ENCODE measurements at places on chromosomes 12 and 14.

DNA sequence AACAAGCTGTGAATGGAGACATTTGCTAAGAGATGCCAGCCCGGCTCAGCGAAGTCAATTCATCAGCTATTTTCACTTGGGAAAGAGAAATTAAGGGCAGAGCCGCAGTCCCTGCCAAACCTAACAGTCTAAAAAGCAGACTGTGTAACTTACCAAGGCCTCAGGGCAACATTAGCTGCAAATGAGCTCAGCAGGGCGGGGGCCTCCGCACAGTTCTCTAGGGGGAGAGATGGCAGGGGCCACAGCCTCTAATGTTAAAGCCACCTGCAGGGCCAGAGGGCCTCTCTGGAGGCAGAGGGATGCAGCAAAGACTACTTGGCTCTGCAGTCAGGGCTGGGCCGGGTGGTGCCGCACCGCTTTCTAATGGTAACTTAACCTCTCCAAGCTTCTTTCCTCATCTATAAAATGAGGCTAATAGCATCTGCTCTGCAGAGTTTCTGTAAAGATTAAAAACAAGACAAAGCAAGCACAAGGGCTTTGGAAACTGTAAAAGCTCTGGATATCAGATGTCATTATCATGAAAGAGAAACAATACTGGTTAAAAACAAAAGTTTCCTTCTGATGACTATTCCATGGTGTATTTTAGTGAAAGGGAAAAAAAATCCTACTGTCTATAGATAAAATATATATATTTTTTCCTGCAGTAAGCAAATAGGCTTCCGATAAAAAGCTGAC lies 13.4 kb upstream of the GPRC5A start:
- no peak for DNase-seq

DNA sequence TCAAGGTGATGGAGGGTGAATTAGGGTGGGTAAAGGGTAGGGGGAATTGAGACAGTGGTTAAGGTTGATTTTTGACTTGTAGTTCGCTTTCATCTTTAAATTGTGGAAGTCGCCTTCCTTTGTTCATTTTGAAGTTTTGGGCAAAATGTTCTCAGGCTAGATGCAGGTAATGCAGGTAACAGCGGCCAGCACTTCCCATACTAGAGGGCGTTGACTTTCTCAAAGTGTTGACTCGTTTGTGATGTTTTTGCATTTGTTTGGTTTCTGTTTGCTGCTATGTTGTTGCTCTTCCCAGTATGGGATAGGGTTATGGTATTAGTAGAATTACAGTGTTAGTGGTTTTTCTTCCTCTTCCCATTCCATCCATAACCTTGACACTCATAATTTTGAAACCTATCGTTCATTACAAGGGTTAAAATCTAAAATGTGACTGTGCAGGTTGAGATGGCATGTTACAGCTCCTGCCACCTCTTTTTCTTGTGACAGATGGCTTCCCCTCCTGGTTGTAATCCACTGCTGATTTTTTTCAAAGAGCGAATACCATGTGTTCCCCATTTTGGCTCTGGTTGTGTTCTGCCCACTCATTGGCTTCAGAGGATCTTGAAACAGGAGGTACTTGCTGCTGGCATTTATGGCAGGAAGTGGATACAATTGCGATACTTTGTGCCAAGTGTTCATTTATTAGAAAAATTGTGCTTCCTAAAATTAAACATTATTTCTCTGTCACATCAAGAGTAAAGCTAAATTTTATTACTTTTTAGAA lies 57.1 kb downstream of the ERC1 start:
- no peak for DNase-seq

DNA sequence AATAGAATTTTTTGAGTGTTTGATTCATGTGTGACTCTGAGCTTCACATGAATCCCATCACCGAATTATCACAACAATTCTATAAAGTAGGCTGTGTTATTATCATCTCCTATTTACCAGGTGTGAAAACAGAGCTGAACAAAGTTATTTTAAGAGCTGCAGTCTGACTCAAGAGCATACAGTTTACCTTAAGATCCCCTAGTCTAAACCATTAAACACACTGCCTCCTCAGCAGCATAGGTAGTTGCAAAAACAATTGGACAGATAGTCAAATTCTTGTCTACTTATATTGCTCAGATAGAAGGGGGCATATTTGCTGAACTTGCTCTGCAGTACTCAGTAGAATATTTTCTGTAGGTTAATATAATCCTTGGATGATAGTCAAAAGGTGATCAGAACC lies 219.8 kb upstream of the ATP2B1 start:
- no peak for DNase-seq

GRCh38 chr14:101364503-101365328 lies 196.6 kb upstream of the DIO3 start:
- no peak for DNase-seq

DNA sequence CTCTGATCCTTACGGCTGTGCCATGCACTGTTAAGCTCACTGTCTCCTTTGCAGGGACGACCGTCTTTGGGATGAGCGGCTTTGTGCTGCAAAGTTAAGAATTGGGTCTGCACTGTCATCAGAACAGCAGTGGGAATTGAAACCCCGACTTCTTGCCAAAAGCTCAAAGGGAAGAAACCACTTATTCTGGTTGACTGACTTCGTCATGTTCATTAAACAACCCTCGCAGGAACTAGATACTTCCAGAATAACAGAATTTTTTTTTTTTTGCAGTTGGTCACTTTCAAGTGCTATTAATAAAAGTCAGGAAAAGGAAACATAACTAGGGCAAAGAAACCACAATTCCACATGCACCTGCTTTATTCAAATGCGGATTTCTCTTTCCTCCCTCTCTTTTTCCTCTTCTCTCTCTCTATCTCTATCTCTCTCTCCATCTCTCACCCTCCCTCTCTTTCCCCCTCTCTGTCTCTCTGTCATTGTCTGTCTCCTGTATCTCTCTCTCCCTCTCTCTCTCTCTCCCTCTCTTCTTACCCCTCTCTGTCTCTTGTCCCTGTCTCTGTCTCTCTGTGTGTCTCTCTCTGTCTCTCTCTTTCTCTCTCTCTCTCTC lies 12.3 kb upstream of the GLT1D1 start:
- no peak for DNase-seq

- no peak for DNase-seq
Measured at GRCh38 chr12:108750526-108750925, 19.2 kb upstream of the CORO1C start.

DNA sequence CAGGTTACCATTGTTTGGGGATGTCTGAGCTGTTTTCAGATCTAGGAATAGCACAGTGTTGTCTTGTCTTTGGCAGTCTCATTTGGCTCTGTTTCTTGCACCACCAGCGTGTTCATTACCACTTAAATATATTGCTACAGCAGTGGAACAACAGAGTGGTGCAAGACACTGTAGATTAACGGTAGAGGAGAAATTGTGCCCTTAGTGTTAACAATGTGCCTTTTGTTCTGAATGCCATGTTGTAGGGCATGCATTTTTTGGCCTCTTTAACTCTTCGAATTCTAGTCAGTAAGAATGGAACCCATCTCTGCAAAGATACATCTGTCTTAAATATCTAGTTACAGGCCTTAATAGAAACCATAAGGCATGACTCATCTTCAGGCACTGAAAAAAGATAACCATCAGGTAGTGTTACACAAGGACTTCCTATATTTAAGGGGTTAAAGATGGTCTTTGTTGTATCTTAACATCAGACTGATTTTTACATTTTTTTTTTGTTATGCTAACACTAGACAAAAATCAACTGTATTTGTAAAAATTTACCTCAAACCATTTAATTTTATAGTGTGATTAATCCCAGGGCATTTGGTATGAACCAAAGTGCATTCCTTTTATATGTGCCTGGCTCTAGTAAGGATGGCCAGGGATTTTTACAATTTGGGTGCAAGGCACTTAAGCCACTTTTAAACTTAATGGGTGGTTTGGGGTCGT lies 12.9 kb downstream of the DYRK2 start:
- no peak for DNase-seq

- DNase-seq, result no peak
Measured at GRCh38 chr12:124416516-124417395, 121.9 kb downstream of the RFLNA start.

DNA sequence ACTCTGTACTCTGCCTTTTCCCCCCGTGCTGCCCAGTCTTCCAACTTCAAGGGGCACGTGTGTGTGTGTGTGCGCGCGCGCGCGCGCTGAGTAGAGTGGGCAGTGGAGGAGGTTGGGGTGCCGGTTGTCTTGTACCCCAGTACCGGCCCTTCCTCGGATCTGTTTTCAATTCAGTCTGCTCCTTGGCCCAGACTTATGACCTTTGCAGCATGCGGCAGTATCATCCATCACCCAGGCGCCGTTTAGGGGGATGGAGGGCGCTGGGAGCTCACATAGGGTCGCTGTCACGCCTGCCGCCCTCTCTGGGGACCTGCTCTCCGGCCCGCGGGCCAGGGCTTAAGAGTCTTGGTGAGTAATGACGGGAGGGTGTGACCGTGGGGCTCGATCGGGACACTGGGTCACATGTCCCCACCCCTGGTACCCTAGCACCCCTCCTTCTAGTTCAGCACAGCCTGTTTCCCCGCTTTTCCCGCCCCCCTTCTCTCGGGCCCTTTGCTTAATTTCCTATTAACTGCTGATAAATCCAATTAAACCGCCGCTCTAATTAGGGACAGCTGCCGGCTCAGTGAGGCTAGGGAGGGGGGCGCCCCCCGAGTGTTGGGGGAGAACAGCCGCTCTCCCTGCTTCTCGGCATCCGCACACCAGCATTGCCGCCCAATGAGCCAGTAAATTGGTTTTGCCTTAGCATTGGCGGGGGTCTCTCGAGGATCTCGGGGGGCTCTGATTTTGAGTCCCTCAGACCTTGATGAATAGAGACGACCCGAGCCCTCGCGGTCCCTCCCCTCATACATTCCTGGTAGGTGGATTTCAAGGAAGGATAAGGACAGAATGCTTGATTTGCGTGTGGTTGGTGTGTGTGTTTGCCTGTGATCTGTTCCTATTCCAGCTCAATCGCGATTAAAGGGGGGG lies 9.3 kb downstream of the STAC3 start:
- DNase-seq, result no peak

- no peak for DNase-seq
Measured at GRCh38 chr12:12628013-12628412, 16.3 kb downstream of the CREBL2 start.

GRCh38 chr12:4483885-4484823 lies 38.5 kb upstream of the FGF6 start:
- DNase-seq, result no peak

GRCh38 chr14:90398841-90399540 lies 2.2 kb downstream of the CALM1 start:
- no peak for DNase-seq

DNA sequence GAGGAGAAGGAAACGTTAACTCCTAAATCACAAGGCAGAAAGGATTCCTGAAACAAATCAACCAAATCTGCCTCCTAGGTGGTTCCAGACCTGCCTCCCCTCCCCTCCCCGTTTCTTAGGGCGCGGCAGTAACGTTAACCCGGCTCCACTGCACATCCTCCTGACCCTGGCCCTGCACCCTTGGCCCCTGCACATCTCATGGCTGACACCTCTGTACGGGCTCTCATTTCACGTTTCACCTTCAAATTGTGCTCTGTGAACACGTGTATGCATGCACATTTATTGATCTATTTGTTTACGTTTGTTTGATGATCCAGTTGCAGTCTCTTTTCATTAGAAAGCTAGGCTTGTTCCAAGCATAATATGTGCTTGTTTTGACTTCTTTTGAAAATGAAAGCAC lies 358.1 kb downstream of the ADGRD1 start:
- DNase-seq, result no peak

DNA sequence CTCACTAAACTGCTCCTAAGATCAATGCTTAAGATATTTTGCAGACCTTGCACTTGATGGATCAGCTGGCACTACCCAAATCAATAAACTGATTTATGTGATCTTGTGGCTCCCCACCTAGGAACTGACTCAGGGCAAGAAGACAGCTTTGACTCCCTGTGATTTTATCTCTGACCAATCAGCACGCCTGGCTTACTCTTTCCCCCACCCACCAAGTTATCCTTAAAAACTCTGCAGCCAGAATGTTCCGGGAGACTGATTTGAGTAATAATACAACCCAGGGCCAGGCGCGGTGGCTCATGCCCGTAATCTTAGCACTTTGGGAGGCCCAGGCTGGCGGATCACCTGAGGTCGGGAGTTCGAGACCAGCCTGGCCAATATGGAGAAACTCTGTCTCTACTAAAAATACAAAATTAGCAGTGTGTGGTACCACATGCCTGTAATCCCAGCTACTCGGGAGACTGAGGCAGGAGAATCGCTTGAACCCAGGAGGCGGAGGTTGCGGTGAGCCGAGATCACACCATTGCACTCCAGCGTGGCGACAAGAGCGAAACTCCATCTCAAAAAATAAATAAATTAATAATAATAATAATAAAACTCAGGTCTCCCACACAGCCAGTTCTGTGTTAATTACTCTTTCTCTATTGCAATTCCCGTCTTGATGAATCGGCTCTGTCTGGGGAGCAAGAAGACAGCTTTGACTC lies 12.0 kb downstream of the MORN3 start:
- DNase-seq, result peak; percentile 60

- DNase-seq, result no peak
Measured at GRCh38 chr14:78308079-78308478, 137.9 kb downstream of the NRXN3 start.

DNA sequence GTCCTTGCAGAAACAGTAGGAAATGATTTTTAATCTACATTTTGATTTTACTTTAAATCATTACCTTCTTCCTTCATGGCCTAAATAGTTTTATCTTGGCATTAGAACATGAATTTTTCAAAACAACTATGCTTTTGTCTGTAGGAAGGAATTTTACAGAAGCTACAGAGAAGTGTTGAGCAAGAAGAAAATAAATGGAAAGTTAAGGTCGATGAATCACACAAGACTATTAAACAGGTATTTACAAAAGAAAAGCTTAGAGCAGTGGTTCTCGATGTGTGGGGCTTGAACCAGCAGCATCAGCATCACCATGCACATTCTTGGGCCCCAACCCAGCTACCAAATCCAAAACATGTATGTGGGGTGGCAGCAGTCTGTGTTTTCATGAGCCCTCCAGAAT lies 91.6 kb downstream of the KTN1 start:
- no peak for DNase-seq

GRCh38 chr12:6367969-6368892 lies 7.1 kb downstream of the SCNN1A start:
- DNase-seq, result no peak

GRCh38 chr14:69532561-69533340 lies 41.9 kb downstream of the CCDC177 start:
- no peak for DNase-seq

DNA sequence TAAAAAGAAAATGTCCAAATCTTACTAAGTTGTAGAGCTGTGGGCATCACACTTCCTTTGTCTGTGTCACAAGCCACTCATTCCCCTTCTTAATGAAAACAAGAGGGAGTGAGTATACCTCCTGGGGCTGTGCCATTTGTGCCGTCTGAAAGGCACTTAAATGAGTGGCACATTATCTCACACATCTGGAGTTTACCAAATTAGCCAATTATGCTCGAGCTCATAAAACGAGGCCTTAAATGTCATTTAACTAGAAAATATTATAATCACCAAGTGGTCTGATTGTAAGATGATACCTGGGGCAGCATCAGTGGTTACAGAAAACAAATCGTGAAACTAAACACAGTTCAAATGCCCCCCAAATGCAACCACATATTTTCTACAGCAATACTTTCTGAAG lies 146.1 kb downstream of the PAX9 start:
- no peak for DNase-seq

GRCh38 chr12:26428420-26428819 lies 233.0 kb downstream of the SSPN start:
- no peak for DNase-seq

- DNase-seq, result no peak
Measured at GRCh38 chr12:48040354-48040753, 36.1 kb upstream of the COL2A1 start.

All from activated T-cell treated with anti-CD3 and anti-CD28 coated beads, Interleukin-2, amount 50 U/mL, for 72 hours (primary cell).